ENCODE measurements at places on chromosomes 6 and 20.

DNA sequence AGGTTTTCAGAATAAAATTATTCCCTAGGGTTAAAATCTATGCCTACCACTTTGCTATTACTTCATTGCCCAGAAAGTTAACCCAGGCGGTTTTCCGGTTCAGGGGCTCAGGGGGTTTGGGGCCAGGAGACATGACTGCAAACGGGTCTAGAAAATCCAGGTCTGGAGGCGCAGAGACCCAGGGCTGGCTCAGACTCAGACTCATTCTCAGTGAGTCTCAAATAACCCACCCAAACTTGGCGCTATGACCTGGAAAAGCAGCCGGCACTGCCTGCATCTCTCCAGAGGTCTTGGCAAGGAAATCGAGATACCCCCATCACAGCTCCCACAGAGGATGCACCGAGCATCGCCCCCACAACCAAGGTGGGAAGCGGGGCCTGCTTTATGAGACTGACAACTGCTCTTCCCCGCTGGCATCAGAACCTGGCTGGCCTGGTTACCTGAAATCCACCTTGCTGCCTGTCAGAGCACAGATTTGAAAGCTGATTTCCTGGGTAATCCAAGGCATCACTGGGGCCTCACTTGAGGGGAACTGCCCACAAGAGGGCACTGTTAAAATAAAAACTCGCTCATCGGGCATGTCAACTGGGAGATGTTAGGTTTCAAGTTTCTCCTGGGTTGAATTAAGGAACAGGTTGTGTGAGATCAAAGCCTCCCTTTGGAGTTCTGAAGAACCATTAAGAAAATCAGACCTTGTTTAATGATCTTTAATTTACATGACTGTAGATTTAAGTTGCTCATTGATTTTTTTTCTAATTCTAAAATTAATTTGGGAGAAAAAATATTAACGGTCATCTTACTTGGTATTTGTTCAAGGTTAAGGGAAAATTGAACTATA, 55.1 kb downstream of the KIF16B start:
- H3K4me1 ChIP-seq: no peaks in the 10 kb centered on the region
- H3K36me3 ChIP-seq: no peaks in the 10 kb centered on the region
- H3K27me3 ChIP-seq: no peaks in the 10 kb centered on the region
- no peak overlapping the region for H3K27ac ChIP-seq
- DNase-seq: no peak

DNA sequence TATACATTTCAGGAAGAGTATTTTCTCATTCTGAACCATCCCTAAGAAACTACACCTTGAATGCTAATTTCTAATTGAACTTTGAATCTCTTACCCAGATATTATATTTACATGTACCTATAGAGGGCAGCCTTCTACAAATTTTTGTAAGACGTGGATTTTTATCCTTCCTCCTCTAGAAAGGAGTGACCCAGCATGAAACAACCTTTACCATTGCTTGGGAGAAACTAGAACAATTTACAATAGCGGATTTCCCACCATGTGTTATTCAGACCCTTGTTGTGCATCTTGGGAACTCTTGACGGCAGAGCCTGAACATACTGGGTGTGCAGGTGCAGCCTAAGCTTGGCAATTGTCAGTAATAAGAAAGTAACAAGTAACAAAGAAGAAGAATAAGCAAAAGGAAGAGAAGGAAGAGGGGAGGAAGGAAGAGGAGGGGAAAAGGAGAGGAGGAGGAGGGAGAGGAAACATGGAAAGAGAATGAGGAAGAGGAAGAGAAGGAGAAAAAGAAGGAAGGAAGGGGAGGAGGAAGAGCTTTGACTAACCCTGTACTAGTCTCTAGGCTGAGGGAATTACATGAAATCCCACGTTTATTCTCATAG, 10.8 kb upstream of the TAAR1 start:
- H3K4me1 ChIP-seq: peaks cover 2% of the 10 kb centered on the region
- H3K27ac ChIP-seq: no peak overlapping the region
- no peaks in the 10 kb centered on the region for H3K36me3 ChIP-seq
- no peaks in the 10 kb centered on the region for H3K27me3 ChIP-seq
- DNase-seq: no peak

DNA sequence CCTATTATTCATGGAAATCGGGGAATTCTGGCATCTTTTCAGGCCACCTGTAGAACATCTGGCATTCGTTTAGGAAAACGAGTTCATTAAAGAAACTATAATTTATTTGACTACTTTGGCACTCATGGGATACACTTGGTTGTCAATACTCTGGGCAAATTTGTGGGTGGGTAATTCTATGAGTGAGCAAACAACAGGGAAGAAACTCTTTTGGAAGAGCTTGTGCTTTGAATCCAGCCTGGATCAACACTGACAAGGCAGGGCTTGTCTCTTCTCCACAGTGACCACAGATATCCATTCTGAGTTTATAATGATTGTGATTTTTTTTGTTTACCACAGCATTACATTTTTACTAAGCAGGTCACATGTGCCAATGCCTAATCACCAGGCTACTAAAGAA, 394.7 kb downstream of the THBS2 start:
- peaks cover 3% of the 10 kb centered on the region for H3K27me3 ChIP-seq
- no peak overlapping the region for H3K4me3 ChIP-seq
- no peaks in the 10 kb centered on the region for H3K36me3 ChIP-seq
- H3K4me1 ChIP-seq: no peaks in the 10 kb centered on the region

DNA sequence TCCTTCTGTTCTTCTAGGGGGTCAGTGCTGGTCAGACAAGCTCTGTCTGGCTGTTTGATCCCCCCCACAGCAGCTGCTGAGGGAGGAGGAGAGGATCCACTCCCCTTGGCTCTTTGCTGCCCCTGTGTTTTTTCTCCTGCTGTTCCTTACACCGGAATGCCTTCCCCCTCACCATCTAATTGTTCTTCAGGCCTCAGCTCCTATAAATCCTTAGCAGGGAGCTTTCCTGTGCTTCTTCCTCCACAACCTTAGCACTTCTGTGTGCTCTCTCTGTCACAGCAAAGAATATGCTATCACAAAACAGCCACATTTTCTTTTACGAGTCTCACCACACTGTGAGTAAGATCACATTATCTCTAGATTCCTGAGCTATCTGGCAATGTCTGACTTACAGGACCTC, 196.6 kb downstream of the OTOR start:
- no peak overlapping the region for H3K4me3 ChIP-seq
- no peaks in the 10 kb centered on the region for H3K4me1 ChIP-seq
- H3K27me3 ChIP-seq: no peaks in the 10 kb centered on the region
- no peak overlapping the region for H3K27ac ChIP-seq

GRCh38 chr20:58389324-58389967, 417 bp downstream of the VAPB start:
- H3K4me1 ChIP-seq: peaks cover 32% of the 10 kb centered on the region
- H3K36me3 ChIP-seq: no peaks in the 10 kb centered on the region
- peak overlapping the region; percentile 80 for H3K4me3 ChIP-seq
- peak; percentile 19 for DNase-seq
- peak overlapping the region; percentile 99 for H3K27ac ChIP-seq

GRCh38 chr6:34595332-34596184, 39.4 kb upstream of the SPDEF start:
- H3K4me3 ChIP-seq: no peak overlapping the region
- peaks cover 17% of the 10 kb centered on the region for H3K4me1 ChIP-seq
- DNase-seq: no peak
- H3K27me3 ChIP-seq: no peaks in the 10 kb centered on the region
- no peak overlapping the region for H3K27ac ChIP-seq
- H3K36me3 ChIP-seq: peaks cover 2% of the 10 kb centered on the region

- H3K27ac ChIP-seq: no peak overlapping the region
- H3K4me1 ChIP-seq: no peaks in the 10 kb centered on the region
Observed at GRCh38 chr6:71197267-71197666, 91.3 kb upstream of the OGFRL1 start.

- no peak overlapping the region for H3K4me3 ChIP-seq
- H3K36me3 ChIP-seq: no peaks in the 10 kb centered on the region
- H3K4me1 ChIP-seq: no peaks in the 10 kb centered on the region
Observed at GRCh38 chr6:37807656-37808055, 11.9 kb upstream of the ZFAND3 start.

GRCh38 chr6:3825331-3825831, 23.8 kb upstream of the FAM50B start:
- H3K4me3 ChIP-seq: no peak overlapping the region
- DNase-seq: no peak
- no peaks in the 10 kb centered on the region for H3K36me3 ChIP-seq

DNA sequence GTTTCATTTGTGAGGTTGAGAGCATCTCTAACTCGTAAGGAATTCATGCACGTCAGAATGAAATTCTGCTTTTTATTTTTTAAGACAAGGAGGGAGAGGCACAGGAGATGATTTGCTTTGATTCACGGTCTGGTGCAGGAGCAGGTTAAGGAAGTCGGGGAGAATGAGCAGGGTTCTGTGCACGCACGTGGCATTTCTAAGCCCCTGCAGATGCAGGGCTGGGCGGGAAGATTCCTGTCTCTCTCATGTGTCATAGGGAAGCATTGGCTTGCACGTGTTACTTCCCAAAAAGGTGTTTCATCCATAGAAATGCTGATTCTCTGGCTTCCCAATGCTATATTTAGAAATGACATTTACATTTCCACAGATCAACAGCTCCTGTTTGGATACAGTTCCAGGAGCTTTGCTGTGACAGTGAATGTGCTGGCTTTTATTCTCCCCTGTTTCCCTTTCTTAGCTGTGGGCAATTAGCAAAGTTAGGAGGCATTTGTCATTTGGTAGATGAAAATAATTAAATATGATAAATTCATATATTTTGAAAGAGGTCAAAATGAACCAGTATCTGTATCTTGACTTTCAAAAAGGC, 119.7 kb upstream of the ZFP64 start:
- no peaks in the 10 kb centered on the region for H3K27me3 ChIP-seq
- no peak overlapping the region for H3K4me3 ChIP-seq
- H3K4me1 ChIP-seq: peaks cover 6% of the 10 kb centered on the region
- H3K27ac ChIP-seq: no peak overlapping the region
- DNase-seq: no peak
- no peaks in the 10 kb centered on the region for H3K36me3 ChIP-seq

DNA sequence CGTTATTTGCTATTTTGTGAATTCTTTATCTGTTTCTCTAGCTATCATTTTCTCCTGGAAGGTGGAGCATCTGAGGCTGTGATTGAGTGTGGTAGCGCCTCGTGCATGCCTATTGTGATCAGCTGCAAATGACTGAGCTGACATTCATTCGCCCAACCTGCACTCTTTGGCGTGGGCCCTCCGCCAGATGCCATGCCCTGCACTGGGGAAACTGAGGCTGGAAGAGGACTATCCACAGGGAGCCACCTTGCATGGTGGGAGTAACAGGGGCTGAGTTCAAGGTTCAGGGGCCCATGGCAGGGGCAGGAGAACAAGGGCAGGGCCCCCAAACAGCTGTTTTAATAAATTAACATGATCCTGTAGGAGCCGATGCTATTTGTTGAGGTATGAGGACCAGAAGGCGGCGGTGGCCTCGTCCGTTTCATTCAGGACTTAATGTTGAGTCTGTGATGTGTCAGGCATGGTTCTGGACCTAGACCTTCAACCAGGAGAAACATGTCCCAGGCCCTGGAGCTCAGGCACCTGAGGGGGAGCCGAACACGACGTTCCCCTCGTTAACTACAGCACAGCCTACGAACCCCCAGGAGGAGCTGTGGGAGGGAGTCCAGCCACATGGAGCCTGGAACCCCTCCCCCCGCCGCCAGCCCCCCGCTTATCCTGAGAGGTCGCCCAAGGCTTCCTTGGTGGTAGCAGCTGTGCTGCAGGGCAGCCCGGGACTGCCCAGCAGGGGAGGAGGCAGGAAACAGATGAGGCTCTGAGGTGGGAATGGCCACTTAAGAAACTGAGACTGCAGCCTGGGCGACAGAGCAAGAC, 242.9 kb downstream of the CDH4 start:
- no peak for DNase-seq
- no peaks in the 10 kb centered on the region for H3K27me3 ChIP-seq
- H3K4me1 ChIP-seq: no peaks in the 10 kb centered on the region
- H3K4me3 ChIP-seq: no peak overlapping the region
- no peaks in the 10 kb centered on the region for H3K36me3 ChIP-seq
- H3K27ac ChIP-seq: no peak overlapping the region

- no peaks in the 10 kb centered on the region for H3K36me3 ChIP-seq
- DNase-seq: no peak
- H3K4me3 ChIP-seq: no peak overlapping the region
- H3K27me3 ChIP-seq: no peaks in the 10 kb centered on the region
- no peak overlapping the region for H3K27ac ChIP-seq
Observed at GRCh38 chr6:21905531-21905930, 312.0 kb downstream of the SOX4 start.

DNA sequence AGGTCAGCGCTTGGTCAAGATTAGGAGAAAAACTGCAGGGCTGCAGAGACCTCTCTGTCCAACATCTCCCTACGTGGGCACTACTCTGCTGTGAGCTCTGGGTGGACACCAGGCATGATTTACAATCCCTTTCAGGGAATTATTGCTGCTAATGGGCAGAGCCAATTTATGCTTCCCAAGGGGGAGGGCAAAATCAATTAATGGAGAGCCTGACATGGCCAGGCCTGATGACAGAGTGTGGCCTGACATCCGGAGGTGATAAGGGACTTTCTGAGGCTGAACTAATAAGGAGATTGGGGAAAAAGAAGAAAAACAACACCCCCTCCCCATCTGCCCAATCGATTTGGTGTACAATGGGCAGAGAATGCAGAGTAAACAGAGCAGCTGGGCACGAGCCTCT, 5.0 kb upstream of the KCNK16 start:
- H3K4me3 ChIP-seq: no peak overlapping the region
- DNase-seq: no peak
- H3K27me3 ChIP-seq: peaks cover 42% of the 10 kb centered on the region
- no peaks in the 10 kb centered on the region for H3K4me1 ChIP-seq

GRCh38 chr6:157584036-157584435, 203.0 kb downstream of the ZDHHC14 start:
- no peaks in the 10 kb centered on the region for H3K27me3 ChIP-seq
- peaks cover 7% of the 10 kb centered on the region for H3K4me1 ChIP-seq
- H3K27ac ChIP-seq: no peak overlapping the region
- H3K4me3 ChIP-seq: no peak overlapping the region

- no peaks in the 10 kb centered on the region for H3K4me1 ChIP-seq
- H3K36me3 ChIP-seq: no peaks in the 10 kb centered on the region
- H3K27ac ChIP-seq: no peak overlapping the region
- DNase-seq: no peak
Observed at GRCh38 chr20:40497899-40498691, 190.9 kb downstream of the MAFB start.
